ENCODE measurements at places on chromosomes 6 and 20.

- DNase-seq: no peak
Observed at GRCh38 chr20:54645445-54646155, 170.2 kb downstream of the DOK5 start.

DNA sequence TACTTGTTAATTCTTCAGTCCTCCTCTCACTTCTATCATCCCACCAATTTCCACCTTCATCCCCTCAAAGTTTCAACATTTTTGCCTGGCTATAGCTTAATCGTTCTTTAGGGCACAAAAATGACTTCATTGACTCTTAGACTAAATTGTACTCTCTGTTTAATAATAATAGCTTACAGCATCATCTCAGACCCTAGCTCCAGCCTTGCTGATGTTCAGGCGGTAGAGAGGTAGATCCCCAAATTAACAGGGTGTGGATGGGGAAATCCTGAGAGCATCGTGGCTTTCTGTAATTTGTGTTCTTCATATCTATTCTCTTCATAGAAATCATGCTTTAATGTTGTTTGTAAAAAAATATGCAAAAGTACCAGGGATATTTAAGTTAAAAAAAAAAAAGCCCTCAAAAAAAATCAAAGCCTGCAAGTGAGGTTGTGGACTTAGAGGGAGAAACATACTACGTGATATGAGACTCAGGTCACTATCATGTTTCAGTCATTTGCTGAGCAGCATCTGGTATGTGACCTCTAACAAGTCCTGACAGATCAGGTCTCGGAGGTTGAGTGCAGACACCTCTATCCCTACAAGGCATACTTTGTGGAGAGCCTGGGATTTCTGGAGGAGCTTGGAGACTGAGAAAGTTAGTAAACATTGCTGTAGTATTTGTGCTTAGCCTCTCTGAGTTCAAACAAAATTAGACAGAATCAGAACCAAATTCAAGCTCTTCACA lies 1063.3 kb upstream of the CITED2 start:
- no peak for DNase-seq

DNA sequence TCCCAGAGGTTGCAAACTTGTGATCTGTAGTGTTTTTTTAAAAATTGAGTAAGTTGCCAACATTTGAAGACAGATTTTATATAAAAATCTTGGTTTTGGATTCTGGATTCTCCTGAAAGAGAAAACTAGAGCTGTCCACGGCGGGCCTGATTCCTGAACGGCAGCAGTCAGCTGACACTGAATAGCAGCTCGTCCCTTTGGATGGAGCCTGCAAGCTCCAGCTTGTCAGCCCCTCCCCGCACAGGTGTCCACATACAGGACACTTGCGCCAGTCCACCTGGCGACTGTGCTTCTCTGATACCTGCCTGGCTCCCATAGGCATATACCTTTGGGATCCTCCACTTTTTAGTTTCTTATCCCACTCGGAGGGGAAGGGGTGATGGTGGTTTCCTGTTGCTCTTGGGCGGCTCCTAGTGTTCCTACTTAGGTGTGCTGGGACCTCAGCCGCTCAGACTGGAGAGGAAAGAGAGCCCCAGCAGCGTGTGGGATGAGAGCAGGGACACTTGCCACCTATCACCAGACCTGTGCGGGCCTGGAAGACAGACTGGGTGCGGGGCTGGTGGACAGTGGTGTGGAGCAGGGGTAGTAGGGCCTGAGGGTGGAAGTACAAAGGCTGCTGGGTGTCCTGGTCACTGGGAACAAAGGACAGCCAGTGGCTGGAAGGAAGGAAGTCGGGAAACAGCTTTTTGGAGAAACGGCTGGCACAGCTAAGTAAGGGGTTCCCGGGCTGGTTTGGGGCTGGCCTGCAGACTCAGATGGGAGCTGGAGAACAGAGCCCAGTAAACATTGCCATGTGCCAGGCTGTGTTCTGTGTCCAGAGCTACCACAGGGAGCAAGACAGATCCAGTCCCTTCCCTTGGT lies 18.3 kb downstream of the GHRH start:
- no peak for DNase-seq

GRCh38 chr6:1482381-1483166 lies 93.2 kb downstream of the FOXF2 start:
- DNase-seq: no peak

DNA sequence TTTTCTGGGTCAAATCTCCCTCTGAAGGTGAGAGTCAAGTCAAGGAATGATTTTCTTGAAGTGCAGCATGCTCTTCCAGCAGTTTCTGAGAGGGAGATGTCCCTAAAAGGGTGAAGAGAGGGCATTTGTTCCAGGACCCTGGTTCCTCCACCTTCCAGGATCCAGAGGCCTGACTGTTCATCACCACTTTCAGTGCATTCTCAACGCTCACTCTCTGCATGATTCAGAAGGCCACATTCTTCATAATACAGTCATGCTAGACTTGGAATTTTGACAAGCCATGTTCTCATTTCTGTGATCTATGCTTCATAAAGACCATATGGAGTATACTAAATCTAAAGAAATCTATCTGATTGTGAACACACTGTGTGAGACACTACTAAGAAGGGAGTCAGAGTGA lies 85.1 kb downstream of the PDE7B start:
- DNase-seq: no peak

- no peak for DNase-seq
Observed at GRCh38 chr20:10622657-10623418, 51.0 kb downstream of the JAG1 start.

DNA sequence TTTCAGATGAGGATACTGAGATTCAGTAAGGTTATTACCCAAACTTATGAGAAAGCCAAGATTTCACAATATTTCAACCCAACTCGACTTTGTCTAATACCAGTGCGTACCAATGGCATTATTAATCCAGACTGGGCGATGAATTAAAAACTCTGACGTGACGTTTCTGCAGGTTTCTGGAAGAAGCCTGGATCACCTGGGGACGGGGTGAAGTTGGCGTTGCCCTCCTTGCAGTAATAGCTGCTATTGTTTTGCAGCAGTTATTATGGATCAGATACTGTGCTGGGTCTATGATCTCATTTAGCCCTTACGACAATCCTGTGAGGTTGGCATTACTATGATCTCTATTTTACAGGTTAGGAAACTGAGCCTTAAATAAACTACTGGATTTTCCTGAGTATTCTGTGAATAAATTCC lies 569 bp upstream of the CDC5L start:
- DNase-seq: no peak

- DNase-seq: no peak
Observed at GRCh38 chr6:37432590-37432915, 468 bp upstream of the CMTR1 start.

- DNase-seq: no peak
Observed at GRCh38 chr6:134161041-134161440, 108.6 kb upstream of the SLC2A12 start.

DNA sequence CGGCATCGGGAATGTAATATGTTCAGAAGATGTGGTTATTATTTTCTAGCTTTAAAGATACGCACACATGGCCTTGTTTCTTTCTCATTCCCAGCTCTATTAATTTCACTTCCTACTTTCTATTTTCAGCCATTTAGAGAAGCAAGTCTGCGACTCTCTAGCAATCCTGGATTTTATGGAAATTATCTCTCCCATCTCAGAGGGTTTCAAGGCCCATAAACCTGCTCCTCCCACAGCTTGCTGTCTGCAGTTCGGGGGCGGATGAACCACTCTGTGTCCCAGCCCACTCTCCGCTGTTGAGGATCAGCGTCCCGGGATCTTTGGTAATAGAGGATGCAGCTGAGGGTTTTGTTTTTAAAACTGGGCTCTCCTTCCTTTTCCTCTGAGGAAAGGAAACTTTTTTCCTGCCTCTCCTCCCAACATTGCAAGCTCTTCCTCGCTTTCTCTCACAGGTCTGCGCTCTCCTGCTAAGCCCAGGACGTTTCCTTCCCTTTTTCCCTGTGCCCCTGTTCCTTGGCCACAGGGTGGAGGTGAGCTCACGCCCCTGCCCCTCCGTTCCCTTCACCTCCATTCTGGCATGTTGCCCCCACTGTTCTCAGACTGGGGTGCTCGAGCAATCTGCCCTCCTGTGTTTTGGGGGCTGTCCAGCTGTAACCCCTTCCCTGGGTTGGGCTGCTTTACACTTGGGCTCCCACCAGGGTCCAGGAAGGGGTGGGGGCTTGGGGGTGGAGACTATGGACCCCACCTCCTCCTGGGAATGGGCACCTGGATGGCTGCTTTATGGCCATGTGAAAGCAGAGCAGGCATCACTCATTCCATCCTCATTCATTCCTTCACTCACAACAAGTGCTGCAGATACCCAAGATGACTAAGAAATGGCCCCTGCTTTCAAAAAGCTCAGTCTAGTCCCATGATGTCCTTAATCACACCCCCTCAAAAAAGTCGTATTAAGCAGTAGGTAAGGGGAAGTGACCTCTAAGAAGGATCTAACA lies 54.9 kb downstream of the ZBTB9 start:
- no peak for DNase-seq

DNA sequence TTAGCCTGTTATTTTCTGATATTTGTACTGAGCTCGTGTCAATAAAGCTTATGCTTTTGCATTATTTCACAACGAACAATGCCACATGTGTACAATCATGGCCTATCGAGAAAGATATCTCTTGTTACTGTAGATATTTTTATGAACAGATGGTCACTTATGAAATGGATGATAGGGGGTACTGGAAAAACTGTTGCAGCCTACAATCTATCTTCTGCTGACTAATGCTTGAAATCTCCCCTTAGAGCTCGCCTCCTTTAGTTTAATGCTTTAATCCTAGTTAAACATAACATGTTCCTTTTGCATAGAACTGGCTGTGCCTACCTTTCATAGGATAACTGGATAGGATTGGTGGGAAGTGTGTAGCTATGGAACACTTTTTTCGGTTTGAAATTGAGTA lies 296.2 kb downstream of the FARS2 start:
- no peak for DNase-seq

- DNase-seq: no peak
Observed at GRCh38 chr20:21159658-21160380, 33.9 kb downstream of the KIZ start.

DNA sequence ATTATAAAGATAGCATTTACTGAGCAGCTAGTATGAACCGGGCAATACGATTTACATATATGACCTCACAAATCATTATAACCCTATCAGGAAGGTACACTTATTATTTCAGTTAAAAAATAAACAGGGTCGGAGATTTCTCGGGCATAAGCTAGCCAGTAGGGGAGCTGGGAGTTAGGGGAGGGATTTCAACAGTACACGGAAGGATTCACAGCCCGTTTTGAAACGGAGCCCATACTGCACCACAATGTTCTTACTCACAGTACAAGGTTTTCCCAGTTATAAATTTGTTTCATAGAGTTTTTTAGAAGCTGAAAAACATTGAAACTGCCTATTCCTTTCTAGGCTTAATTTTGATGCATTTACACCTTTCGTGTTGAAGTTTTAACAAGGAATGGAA lies 607.1 kb downstream of the HDGFL1 start:
- no peak for DNase-seq

DNA sequence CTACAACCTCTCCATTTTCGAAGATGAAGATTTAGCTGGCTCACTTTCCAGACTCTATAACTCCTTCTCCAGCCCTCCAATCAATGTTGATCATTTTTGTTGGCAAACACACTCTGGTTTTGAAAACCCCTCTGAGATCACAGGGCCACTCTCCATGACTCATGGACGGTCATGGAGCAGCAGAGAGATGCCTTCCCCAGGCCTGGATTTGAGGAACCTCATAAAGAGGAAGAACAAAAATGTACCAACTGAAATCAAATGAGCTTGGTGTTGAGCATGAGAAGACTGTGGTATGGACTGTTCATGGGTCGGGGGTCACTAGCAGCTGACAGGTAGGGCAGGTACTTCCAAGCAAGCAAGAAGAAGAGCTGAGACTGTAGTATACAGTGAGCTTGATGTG lies 112.8 kb upstream of the INSM1 start:
- DNase-seq: no peak

DNA sequence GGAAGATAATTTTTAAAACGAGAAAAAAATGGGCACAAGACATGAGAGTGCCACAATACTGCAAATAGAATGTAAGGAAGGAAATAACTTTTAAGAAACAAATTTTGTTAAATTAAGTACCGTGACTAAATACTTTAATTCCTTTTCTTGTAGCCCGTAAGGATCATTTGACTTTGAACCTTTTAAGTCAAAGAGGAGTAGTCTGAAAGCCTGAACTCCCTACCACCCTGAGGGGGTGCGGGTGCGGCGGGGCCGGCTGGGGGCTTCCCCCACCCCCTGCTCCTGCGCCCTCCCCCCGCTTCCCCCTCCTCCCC lies 231 bp upstream of the PHACTR2 start:
- no peak for DNase-seq

GRCh38 chr20:19137641-19138040 lies 74.8 kb upstream of the SLC24A3 start:
- no peak for DNase-seq

- no peak for DNase-seq
Observed at GRCh38 chr6:41372832-41373626, 37.6 kb downstream of the NCR2 start.

DNA sequence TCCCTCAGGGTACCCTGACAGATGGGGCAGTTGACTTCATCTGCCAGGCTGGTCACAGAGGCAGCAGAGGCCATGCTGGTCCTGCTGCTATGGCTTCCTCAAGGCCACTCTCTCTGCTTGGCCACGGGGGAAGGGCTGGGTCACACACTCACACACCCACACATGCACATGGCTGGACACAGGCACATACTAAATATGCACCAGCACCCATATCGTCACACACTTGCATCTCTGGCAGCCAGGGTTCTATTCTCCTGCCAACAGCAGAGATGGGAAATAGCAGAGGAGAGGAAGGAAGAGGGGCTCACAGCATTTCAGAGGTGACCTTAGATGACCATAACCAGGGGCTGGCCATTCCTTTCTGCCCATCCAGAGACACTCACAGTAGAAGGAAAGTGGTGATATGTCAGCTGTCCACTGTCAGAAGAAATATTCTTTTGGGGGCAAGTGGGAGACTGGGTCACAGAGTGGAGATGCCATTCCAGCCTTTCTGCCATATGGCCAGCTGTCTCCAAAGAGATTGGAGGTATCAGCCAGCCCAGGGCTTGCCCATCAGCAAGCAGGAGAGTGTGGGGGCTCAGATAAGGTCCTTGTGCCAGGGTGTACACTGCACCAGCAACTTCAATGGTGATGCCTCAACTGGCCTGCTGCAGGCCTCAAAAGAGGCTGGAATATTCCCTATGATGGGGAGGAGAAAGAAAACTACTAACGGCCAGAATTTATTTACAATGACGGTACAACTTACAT lies at the start of gene TRIM10:
Gene TRIM10, minus strand, starts transcription at position 427 of the 747 bp plus-strand sequence. Its CDS starts 353 bp downstream, at position 74.
- DNase-seq: no peak

DNA sequence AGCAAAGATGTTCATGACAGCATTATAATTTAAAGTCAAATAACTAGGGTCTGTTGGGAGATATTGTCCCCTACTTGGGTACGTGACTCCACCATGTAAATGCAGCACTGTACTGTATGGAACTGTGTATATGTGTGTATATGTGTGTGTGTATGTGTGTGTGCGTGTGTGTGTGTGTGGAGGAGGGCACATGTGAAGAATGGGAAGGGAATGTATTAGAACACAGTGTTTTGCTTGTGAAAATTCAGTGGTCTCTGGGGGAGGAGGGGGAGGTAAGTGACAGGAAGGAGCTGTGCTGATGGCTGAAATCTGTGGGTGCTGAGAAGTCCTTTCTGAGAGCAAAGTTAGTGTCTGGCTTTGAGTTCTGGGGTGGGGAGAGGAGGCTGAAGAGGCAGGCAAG lies 23.9 kb upstream of the VEGFA start:
- DNase-seq: no peak

All from stimulated activated CD8-positive, alpha-beta memory T cell treated with anti-CD3 and anti-CD28 coated beads, Interleukin-7, amount 100 ng/mL, for 4 hours (primary cell).